Central memory CD4-positive, alpha-beta T cell (primary cell): ENCODE measurements at places on chromosomes 13 and 19.

- no peak for DNase-seq
These were observed 1116.2 kb downstream of the DIAPH3 start for GRCh38 chr13:59047546-59047945.

DNA sequence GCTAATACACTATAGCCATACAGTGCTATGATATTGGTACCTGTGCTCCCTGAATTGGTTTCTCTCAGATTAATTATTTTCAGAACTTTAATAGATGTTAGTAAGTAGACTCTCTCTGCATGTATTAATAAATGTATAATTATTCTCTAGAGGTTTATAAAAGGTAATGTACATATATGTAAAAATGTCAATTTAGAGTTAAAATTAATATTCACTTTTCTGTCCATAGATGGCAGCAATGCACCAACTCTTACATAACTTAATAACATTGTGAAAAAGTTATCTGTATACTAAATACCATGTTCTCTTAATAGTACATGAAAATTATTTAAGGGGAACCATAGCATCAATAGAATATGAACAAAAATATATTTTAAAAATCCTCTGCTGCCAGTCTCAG, 515.0 kb upstream of the KLHL1 start:
- DNase-seq: no peak

DNA sequence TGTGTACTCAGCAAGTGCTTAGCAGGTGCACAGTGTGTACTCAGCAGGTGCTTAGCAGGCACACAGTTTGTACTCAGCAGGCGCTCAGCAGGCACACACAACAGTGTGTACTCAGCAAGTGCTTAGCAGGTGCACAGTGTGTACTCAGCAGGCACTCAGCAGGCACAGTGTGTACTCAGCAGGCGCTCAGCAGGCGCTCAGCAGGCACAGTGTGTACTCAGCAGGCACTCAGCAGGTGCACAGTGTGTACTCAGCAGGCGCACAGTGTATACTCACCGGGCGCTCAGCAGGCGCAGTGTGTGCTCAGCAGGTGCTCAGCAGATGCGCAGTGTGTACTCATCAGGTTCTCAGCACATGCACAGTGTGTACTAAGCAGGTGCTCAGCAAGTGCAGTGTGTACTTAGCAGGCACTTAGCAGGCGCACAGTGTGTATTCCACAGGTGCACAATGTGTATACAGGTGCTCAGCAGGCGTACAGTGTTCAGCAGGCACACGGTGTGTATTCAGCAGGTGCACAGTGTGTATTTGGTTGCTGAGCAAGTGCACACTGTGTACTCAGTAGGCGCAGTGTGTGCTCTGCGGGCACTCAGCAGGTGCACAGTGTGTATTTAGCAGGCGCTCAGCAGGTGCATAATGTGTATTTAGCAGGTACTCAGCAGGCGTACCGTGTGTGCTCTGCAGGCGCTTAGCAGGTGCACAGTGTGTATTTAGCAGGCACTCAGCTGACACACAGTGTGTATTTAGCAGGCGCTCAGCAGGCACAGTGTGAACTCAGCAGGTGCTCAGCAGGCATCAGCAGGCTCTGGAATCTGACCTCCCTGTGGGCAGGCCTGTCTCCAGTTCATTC, 15.1 kb downstream of the CRTC1 start:
- DNase-seq: no peak

- DNase-seq: no peak
These were observed 16.0 kb upstream of the MRI1 start for GRCh38 chr19:13748169-13748828.

GRCh38 chr13:39641645-39642044, 13.8 kb upstream of the COG6 start:
- no peak for DNase-seq

GRCh38 chr13:50847501-50847900, 4.0 kb upstream of the DLEU7 start:
- DNase-seq: no peak

DNA sequence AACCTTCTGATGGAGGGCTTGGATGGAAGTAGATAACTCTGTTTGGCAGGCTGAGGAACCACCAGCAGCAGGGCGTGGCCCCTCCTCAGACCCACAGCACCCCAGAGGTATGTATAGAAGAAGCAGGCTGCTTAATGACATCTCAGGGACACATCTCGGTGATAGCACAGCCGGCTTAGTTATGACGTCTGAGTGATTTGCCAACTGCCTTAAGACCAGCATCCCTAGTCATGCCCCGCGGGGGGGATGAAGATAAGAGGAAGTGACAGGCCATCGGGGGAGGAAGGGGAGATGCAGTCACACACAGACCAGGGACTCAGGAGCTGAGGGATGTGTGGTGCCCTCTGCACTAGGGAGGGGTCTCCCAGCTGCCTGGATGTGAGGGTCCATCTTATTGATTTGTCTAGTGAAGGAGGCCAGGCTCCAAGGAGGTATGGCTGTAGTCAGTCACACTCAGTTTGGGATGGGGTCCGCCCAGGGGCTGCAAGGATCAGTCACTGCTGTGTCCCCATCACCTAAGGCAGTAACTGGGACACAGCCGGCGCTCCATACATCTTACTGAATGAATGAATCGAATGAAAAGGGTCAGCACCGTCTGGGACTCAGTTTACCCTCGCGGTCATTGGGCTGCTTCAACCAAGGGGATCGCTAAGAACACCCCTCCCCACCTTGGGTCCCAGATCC, 19.2 kb upstream of the ERCC1 start:
- peak; percentile 42 for DNase-seq

DNA sequence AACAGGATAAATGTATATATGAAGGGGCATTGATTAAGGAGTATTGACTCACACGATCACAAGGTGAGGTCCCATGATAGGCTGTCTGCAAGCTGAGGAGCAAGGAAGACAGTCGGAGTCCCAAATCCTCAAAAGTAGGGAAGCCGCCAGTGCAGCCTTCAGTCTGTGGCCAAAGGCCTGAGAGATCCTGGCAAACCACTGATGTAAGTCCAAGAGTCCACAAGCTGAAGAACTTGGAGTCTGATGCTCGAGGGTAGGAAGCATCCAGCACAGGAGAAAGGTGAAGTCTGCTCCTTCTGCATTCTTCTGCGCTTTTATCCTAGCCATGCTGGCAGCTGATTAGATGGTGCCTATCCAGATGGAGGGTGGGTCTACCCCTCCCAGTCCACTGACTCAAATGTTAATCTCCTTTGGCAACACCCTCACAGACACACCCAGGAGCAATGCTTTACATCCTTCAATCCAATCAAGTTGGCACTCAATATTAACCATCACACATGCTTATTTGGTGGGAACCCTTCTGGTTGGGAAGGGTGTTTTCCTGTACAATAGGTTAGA, 55.1 kb downstream of the SLAIN1 start:
- no peak for DNase-seq

DNA sequence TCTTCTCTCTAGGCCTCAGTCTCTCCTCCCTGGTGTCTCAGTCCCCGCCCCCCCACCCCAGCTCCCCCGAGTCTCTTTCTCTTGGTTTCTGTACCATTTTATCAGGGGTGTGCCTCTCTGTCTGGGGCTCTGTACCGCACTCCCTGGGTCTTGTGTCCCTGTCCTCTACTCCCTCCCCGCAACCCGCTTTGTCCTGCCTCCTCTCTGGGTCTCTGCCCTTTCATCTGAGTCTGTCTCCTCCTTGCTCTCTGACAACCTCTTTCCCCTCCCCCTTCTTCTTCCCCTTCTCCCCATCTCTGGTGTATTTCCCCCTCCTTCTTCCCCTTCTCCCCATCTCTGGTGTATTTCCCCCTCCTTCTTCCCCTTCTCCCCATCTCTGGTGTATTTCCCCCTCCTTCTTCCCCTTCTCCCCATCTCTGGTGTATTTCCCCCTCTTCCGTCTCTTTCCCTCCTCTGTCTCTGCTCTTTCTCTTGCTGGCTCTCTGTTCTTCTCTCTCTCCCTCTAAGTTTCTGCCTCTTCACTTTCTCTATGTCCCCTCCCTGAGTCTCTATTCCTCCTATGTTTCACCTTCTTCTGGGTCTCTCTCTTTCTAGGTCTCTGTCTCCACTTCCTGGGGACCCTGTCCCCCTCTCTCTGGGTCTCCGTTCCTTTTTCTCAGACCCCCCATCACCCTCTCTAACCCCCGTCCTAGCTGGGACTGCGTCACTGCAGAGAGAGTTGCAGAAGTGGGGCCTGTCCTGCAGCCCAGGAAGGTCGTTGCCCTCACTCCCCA, 2.2 kb upstream of the KCNC3 start:
- DNase-seq: no peak
